Thoracic aorta (tissue), 2 donors: ENCODE measurements at places on chromosomes 7 and 10. TPM values are rescaled to one million over a fixed set of nuclear protein-coding genes. Genes with fewer than 3 reads are reported as not detected.

The CFAP70 gene
- 3.4 TPM for total RNA-seq

The INSYN2A gene
- total RNA-seq: 0.35 TPM

The SRGN gene
- total RNA-seq: 200 TPM

The MRLN gene
- total RNA-seq: not detected

The HMX3 gene
- total RNA-seq: not detected

The SPOCK2 gene
- 13.8 TPM for total RNA-seq

The LIPJ gene
- total RNA-seq: 0.27 TPM

The ZC3HAV1L gene
- total RNA-seq: 10.4 TPM

The TOMM7 gene
- total RNA-seq: 95.0 TPM

The WASHC2A gene
- 33.7 TPM for total RNA-seq

The ZNF487 gene
- 19.6 TPM for total RNA-seq
